Activated CD4-positive, alpha-beta T cell treated with anti-CD3 and anti-CD28 coated beads for 36 hours (primary cell): ENCODE measurements at places on chromosomes 5 and 9. TPM values are rescaled to one million over a fixed set of nuclear protein-coding genes. Genes with fewer than 3 reads are reported as not detected.

The SCGB3A2 gene
- not detected for total RNA-seq

The LCN10 gene
- total RNA-seq = 0.71 TPM

The ISOC1 gene
- total RNA-seq = 21.5 TPM

- no peak overlapping the region for H3K4me3 ChIP-seq
- H3K27ac ChIP-seq = no peak overlapping the region
- no peaks in the 10 kb centered on the region for H3K27me3 ChIP-seq
- no peak for DNase-seq
- no peaks in the 10 kb centered on the region for H3K36me3 ChIP-seq
Measured at GRCh38 chr9:71357346-71357745, 235.9 kb upstream of the TRPM3 start.

- H3K27me3 ChIP-seq = peaks cover 15% of the 10 kb centered on the region
- H3K36me3 ChIP-seq = no peaks in the 10 kb centered on the region
- DNase-seq = no peak
- no peak overlapping the region for H3K27ac ChIP-seq
Measured at GRCh38 chr5:6503342-6503741, 54.7 kb downstream of the UBE2QL1 start.

DNA sequence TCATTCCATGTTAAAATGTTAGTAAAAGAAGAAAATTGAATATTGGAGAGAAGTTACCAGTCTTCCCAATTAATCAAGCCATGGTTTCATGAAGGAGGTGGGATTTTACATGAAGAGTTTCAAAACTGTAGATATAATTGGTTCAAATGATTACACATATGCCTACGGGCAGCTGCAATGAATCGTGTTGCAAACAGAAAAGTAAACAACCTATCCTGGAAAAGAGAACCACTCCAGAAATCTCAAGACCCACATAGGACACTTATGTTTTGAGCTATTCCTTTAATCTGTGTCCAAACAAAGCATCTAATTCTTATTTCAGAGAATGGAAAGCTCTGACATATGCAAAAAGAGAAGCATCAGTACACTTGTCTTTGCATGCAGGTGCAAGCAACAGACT lies 340.2 kb downstream of the NDUFS4 start:
- no peak for DNase-seq
- no peak overlapping the region for H3K4me3 ChIP-seq
- peaks cover 2% of the 10 kb centered on the region for H3K36me3 ChIP-seq
- no peak overlapping the region for H3K27ac ChIP-seq
- no peaks in the 10 kb centered on the region for H3K27me3 ChIP-seq

DNA sequence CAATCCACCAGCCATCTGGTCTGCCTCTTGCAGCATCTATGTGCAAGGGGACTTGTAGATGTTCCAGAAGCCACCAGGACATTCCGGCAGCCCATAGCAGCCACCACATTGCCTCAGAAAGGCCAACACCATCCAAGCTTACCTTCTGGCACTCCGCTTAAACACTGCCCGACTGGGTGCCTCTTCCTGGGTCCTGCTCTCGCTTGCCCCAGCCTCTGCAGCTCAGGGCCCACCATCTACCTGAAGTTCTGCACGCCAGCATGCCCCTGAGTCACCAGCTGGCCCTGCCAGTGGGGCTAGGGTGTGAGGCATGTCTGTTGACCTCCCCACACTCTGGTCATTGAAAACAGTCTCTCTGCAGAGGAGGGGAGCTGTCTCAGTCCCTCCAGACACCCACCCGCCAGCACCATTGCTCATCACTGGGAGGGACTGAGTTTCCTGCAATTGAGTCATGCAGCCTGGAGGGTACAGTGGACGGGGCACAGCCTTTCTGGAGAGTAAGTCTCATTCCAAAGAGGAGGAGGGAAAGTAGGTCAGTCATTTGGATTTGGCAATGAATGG lies 16.9 kb upstream of the COL5A1 start:
- DNase-seq = peak; percentile 3
- H3K4me3 ChIP-seq = no peak overlapping the region
- no peaks in the 10 kb centered on the region for H3K27me3 ChIP-seq

The PCDHA7 gene
- total RNA-seq = not detected

The ENDOG gene
- total RNA-seq = 7.3 TPM

The C9 gene
- total RNA-seq = not detected

The ZNF483 gene
- 3.0 TPM for total RNA-seq
